ENCODE measurements at places on chromosomes 11 and 22.

DNA sequence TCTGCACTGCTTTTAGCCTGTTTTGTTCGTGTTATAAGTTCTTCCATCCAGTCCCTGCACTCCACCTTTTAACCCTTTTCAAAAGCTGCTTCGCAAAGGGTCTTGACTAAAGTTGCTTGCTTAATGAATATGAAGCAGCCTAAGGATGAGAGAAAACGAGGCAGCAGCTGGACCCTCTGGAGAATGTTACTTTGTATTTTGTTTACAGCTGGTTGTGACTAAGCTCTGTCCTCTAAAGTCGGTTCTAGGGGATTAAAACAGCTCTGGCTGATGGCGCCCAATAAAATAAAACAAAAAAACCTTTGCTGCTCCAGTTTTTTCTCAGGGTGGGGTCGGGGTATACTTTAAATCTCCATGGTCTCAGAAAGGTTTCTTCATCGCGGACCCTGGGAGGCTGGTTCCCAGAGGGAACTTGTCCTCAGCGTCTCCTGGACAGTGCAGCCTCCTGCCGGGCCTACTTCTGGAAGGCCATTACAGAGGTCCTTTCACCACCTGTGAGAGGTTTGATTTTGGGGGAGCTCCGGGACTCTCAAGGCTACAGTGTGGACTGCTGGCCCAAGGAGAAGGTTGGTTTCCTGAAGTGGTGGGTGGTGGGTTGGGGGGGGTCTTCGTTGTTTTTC lies 836 bp upstream of the RBM4 start:
- DNase-seq = no peak

DNA sequence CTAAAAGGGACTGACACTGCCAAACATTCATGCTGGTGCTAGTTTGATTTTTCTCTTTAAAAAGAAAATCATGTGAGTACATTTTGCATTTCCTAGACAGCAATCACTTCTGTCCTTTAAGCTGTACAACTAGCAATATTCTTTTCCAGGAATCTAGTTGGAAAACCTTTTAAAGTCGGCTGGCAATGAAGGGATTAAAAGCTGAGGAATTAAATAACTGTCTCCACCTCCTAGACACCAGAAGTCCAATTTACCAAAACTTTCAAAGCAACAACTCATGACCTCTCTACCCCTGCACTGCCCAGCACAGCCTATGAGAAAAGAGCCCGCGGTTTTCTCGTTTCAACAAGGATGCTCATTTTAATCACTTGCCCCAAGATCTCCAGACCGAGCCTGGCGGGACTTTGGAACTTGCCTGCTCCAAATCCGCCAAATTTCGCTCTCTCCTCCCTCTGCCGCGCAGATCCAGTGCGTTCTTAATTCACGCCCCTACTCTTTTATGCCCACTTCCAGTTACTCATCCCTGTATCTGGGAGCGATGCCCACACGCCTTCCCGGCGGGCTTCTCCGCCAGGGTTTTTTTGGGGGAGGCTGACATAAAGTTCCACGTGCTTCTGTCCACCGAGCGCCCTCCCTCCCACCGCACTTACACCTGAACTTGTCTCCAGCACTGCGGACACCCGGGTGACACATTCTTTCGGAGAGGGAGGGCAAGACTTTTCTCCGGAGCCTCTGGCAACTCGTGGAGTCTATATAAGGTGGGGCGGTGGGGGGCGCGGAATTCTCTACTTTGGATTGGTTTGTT lies 2.5 kb downstream of the MPPED2 start:
- DNase-seq = peak; percentile 61

DNA sequence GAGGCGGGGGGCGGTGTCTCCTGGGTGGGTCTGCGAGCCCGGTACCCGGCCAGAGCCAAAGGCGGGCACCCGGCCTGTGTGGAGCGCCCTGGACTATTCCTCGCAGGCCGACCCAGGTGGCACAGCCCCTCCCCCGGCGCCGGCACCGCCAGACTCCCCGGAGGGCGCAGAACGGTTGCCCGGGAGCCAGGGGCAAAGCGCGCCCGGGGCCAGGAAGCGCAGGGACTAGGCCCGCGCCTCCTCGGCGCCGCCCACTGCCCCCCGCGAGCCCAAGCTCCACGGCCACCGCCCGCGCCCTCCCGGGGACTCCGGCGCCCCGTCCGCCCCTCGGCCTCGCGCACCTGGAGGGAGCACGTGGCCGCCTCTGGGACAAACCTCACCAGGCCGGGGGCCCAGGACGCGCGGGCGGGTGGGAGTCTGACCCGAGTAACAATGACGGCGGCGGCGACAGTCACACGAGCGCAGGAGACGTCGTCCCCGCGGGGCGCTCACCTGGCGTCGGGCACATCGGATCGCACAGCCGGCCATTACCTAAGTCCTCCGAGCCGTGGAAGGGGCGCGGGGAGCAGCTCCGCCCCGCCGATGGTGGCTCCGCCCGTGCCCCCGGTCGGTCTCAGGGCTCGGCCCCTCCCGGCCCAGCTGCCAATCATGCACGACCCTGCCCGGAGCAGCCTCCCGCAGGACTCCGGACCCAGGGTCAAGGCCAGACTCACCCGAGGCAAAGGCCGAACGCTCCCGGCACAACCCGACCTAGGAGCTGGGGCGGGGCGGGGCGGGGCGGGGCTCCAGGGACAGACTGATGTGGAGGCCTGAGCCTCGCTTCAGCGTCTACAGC lies 7.4 kb downstream of the PLXNB2 start:
- no peak for DNase-seq

GRCh38 chr11:1890856-1891830 lies 552 bp downstream of the PRR33 start:
- no peak for DNase-seq

- no peak for DNase-seq
These were observed 11.3 kb downstream of the P2RY2 start for GRCh38 chr11:73229321-73229895.

DNA sequence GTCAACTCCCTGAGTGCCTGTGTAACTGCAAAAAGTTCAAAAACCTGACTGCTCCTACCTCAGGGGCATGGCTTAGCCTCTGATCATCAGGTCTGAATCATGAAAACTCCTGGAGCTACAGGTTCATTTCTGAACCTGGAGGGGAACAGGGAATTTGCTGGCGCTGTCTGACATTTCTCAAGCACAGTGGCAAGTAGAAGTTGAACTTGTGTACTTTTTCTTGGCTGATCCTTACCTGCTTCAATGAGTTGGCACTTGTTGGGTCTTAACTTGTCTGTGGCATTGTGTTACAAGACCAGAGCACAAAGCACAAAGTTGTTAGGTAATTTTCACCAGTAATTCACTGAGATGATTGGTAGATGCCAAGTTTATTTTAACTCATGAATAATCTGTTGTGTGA lies 3.3 kb downstream of the TMEM109 start:
- DNase-seq = no peak

DNA sequence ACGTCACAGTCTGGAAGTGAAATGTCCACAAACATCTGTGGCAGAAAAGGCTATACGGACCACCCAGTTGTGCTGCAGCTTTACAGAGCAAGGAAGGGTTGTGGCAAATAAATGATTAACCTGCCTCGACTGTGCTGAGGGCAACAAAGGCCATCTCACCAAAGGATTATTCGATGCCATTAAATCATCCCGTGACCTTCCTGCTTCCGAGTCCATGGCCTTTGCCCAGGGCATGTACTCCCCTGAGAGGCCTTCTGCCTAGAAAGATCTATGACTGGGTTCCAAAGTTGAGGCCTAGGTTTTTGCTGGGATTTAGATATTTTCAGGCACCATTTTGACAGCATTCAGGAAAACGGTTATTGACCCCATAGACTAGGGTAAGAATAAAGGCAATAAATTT lies 9.2 kb downstream of the CDPF1 start:
- no peak for DNase-seq

DNA sequence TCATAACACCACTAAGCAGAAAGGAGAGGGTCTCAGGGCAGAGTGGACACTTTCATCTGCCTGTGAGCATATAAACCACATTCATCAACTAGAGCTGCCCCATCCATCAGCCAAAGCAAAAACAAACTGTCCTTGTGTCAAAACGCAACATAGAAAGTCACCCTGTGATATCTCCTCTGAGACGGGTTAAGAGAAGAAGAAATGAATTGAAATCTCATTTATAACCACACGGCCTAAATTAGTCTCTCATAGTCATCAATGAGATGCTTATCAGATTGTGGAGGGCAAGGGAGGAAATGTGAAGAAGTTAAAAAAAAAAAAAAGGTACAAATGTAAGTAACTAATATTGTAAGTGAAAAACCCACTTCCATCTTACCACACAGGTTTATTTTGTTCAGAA lies 75.7 kb downstream of the SIK3 start:
- no peak for DNase-seq

GRCh38 chr11:96054870-96055705 lies 131.2 kb upstream of the MTMR2 start:
- no peak for DNase-seq

- DNase-seq = no peak
These were observed 949 bp downstream of the MMP11 start for GRCh38 chr22:23773483-23774113.

DNA sequence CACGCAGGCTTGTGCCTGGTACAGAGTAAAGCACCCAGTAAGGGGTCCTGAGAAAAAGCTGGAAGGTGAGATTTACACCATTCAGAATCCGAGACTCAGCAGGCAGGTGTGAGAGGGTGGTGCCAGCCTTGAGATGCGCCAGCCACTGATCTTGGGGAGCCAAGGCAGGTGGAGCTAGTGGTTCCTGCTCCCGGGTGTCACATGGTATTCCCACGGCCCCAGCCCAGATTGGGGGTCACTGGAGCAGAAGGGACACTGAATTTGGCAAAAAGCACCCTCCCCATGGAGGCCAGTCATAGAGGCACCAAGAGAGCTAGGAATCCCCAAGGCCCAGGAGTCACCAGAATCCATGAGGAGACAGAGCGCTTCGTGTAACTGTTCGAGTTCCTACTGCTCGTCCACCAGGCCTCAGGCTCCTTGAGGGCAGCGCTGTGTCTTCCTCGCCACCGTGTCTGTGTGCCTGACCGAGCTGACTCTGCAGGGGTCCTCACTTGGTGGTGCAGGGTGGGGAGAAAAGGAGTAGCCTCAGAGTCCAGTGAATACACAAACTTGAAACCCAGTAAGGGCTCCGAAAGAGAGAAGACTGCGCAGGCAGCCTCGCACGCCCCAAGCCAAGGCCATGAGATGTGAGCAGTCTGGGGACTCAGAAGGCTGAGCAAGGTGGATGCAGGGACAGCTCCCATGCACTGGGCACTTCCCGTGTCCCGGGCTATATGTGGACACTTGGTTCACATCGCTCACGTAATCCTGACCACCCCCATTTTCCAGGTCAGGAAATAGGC lies 28.2 kb downstream of the TOM1 start:
- no peak for DNase-seq

- no peak for DNase-seq
These were observed 20.2 kb downstream of the BPIFC start for GRCh38 chr22:32444068-32444467.

DNA sequence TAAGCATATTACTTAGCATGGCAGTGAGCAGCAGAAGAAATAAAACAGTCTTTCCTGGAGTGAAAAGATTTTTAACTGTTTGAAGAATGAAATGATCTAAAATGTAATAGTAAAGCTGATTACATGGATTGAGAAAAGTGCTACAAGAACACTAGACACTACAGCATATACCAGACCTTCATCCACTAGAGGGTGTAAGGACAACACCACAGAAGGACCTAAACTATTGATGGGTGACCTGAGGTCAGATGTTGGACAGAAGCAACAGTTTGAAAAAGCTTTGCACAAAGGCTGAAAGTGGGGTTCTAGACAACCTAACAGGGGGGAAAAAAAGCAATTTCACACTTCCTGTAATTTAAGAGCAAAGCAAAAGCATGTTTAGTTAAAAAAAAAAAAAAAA lies 97.7 kb downstream of the RBFOX2 start:
- no peak for DNase-seq

DNA sequence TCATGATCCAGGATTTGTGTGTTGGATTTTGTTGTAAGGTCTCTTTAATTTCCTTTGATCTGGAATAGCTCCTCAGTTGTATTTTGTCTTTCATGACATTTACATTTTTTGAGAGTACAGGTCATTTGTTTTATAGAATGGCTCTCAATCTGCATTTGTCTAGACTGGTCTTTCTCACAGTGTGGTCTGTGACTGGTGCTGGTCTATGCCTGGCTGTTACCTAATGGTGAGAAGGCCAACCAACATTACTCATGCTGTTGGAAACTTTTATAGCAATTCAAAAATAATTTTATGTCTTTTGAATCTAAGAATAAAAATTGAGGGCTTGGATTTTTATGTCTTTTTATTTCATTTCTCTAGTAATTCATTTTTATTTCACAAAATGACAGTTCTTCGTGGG lies 3.9 kb upstream of the NCR3LG1 start:
- DNase-seq = no peak

DNA sequence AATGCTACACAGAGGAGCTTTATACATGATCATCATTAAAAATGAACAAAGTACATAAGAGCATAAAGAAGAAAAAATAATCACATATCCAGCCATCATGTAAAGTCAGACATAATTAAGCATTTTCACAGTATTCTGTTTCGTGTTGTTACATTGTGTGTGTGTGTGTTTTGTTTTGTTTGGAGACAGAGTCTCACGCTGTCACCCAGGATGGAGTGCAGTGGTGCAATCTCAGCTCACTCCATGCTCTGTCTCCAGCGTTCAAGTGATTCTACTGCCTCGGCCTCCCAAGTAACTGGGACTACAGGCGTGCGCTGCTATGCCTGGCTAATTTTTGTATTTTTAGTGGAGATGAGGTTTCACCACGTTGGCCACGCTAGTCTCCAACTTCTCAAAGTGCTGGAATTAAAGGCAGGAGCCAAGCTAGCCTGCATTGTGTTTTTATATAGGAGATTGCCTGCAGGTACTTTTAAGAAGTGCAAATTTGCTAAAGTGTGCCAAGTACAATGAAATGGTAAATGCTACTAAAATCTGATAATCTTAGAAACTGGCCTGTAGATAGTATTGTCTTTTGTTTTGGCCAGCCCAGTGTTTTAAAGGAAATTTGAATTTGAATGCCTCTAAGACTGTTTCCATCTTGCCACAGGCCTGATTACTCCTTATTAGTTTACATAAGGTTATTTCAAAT lies 7.8 kb downstream of the CTSC start:
- DNase-seq = no peak

DNA sequence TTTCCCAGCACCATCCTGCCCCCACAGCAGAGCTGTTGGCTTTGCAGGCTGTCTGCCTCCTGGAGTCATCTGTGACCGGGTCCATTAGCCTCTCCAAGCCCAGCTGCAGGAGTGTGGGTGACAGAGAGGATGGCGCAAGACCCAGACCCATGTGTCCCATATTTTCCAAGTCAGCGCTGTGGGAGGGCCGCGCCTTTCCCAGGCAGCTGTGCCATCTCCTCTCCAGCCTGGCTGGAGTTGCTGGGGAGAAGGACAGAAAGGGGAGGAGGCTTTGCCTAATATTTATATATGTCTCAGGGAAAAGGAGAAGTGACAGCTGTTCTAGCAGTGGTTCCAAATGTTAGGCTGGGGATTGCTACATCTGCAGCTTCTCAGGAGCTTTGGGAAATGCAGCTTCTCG lies 15.7 kb downstream of the DTX4 start:
- peak; percentile 86 for DNase-seq

Data from right atrium auricular region (tissue), 2 donors.